Stimulated activated CD4-positive, alpha-beta T cell treated with anti-CD3 and anti-CD28 coated beads, TNF-alpha, amount 100 ng/mL, for 1 hour (primary cell): ENCODE measurements at places on chromosomes 6 and 20.

DNA sequence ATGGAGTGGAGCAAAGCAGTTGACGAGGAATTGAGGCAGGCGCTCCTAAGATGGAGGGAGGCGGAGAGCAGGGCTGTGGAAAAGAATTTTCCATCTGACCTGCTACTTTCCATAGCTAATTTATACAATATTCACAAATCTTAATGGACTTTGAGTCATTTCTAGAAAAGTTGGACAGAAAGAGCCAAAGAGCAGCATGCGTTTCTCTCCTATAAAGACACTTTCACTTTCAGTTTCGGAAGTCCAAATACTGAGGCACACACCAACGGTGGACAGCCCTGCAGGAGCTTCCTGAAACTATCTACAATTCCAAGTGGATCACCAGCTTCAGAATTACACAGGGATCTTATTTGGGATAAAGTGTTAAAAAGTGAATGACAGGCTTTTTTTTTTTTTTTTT, 43.5 kb downstream of the PANK2 start:
- no peak for DNase-seq

GRCh38 chr6:147522597-147522996, 14.1 kb downstream of the SAMD5 start:
- no peak for DNase-seq

GRCh38 chr6:7496266-7496875, 45.1 kb upstream of the DSP start:
- DNase-seq, result no peak

GRCh38 chr6:149064660-149065015, 252.9 kb upstream of the TAB2 start:
- no peak for DNase-seq

GRCh38 chr6:128874863-128875262, 8.1 kb upstream of the LAMA2 start:
- DNase-seq, result no peak

DNA sequence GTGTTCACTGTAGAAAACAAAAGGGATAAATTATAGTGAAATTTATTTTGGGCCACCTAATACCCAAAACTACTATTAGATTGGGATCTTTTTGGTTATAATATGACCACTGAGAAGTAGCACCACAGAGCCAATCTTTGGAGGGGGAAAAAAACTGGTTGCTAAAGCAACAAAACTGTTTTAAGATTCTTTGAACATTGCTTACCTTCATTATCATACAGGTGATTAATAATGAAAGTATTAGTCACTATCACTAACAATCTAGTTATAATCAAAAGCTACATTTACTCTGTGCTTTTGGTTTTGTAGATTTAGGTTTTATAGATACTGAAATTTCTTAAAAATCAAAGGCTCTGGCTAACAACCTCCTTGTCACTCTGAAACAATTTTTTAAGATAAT, 31.7 kb downstream of the STX7 start:
- DNase-seq, result no peak

GRCh38 chr20:47540443-47541354, 39.0 kb downstream of the NCOA3 start:
- no peak for DNase-seq

DNA sequence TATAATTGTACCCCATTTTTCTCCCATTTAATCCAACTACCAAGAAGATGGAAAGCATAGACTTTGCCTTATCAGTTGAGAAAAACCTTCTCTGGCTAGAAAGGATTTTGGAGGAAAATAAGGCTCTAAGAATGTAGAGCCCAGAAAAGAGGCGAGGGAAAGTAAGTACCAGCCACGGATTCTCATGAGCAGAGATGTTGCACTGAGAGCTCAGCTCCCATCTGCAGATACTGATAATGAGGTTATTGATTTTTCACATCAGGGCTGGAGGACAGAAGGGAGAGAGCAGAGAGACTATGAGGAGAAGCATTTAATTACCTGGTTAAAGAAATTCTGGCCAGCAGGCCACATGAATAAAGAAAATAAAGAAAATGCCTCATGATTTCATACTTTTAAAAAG, 104.4 kb upstream of the FAM184A start:
- DNase-seq, result no peak

DNA sequence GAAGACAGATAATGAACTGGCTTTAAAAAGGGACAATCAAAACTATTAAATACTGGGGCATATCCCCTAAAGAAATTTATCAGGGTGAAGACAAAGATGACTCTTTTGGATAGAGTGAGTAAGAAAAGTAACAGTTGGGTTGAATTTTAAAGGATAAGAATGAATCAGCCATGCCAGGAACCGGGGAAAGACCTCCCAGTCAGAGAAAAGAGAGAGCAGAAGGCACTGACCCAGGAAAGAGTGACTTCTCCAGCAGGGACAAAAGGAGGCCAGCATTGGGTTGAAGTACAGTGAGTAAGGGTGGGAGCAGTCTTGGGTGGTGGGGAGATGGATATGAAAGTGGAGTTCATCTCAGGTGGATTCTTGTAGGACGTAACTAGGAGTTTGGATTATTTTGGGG, 516.9 kb upstream of the JAG1 start:
- DNase-seq, result no peak

DNA sequence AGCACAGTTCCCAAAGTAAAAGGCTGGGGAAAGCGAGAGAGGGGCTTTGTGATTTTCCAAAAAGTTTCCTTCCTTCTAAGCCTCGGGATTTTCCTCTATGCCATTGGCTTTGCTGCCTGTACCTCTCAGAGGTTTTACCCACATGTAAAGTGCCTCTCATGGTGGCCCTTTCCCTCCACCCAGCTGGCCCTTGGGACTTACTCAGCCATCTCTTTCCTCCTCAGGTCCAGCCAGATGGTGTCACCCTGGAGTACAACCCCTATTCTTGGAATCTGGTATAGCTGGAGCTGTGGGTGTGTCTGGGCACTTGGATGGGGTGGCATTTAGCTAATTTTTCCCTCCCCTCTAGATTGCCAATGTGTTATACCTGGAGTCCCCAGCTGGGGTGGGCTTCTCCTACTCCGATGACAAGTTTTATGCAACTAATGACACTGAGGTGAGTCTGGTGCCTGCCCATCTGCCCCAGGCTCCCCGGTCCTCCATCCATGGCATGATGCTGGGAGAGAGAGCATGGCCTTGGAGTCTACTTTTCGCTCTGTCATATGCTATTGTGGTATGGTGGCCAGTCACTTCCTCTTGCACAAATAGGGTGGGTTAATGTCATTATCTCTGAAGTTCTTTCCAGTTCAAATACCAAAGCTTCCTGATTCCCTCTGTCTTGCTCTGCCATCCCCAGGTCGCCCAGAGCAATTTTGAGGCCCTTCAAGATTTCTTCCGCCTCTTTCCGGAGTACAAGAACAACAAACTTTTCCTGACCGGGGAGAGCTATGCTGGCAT, 1.1 kb downstream of the CTSA start:
- no peak for DNase-seq

- no peak for DNase-seq
Observed at GRCh38 chr20:45344168-45344860, 3.9 kb downstream of the SDC4 start.

- DNase-seq, result no peak
Observed at GRCh38 chr6:105484238-105485161, 81.6 kb upstream of the PREP start.

DNA sequence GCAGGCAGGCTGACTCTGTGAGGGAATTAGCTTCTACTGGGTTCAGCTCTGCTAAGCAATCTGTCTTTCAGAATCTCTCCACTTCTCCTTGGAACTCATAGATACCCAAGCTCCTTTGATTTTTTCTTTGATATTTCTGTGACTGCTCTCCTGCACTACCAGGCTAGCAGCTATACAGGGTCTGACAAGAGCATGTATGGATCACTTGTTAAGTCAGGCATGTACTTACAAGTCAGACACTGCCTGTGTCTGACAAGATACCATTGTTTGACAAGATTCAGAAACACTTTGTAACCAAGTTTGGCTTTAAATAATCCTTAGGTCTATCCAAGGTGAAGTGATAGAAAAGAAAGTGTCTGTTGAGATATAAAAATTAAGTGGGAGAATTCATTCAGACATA, 79.5 kb downstream of the SESN1 start:
- no peak for DNase-seq

DNA sequence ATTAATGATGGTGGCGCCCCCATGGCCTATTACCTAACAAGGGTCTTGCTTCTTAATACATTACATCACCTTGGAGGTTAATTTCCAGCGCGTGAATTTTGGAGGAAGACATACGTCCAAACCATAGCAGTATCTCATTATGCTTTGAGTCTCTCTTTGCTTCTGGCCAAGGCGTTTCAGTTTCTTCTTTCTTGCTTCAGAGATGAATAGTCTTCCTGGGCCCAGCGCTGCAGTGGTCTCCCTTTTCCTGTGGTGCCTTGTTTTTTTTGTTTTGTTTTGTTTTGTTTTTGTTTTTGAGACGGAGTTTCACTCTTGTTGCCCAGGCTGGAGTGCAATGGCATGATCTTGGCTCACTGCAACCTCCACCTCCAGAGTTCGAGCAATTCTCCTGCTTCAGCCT, 268.4 kb downstream of the SOX4 start:
- DNase-seq, result no peak

DNA sequence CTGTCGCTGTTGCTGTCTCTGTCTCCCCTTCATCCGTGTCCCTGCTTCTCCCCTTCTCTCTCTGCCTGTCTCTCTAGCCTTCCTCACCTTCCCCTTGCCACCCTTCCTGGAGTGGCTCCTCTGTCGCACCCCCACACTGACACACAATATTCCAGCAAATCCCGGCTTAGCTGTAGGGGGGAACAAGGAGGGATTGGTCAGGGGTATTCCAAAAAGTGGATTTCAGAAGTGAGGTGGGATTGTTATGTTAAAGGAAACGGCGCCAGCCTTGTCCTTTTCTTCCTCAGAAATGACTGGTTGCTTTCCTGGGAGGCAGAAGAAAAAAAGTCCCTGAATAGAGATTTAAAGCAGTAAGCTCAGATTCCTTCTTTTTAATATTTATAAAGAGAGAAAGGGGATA, 76.3 kb upstream of the SIRPA start:
- no peak for DNase-seq

DNA sequence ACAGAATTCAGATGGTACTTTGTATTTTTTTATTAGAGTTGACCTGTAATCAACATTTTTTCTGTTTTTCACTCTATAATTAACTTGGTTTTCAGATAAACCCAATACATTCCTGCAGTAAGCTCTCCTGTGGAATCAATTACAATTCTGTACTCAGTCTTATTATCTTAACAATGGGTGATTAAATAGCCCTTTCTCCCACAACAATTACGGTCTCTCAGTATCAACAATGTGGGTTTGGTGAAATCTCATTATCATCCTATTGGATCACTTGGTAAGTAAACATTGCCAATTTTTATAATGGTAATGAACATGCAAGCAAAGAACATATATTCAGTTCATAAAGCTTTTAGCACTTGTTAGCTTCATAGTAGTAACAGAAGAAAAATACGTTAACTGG, 438.9 kb upstream of the EPHA7 start:
- DNase-seq, result no peak

- DNase-seq, result no peak
Observed at GRCh38 chr20:60630609-60631008, 621.5 kb upstream of the CDH4 start.

- no peak for DNase-seq
Observed at GRCh38 chr6:16576451-16577368, 184.6 kb downstream of the ATXN1 start.

DNA sequence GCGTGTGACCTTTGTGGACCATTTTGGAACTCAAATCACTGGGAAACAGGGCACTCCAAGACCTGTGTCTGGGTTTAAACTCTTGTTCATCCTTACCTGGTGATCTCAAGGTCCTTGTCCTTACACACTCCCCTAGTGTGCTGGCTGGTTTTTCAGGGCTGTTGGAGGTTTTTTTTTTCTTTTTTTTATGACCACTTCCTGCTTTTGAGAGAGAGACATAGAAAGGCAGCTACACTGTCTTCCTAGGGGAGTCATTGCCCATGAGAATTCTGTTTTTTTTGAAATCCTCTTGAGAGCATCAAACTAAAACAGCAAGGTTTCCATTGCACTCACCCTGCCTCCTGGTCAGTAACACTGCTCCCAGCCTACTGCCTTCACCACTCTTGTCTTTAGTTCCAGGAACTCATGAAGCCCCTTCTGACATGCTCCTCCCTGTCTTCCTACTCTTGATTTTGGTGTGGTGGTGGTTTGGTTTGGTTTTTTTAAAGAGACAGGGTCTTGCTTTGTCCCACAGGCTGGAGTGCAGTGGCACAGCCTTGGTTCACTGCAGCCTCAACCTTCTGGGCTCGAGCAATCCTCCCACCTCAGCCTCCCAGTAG, 28.6 kb downstream of the PRPH2 start:
- DNase-seq, result no peak

- DNase-seq, result no peak
Observed at GRCh38 chr6:55320696-55321086, 6.6 kb upstream of the GFRAL start.
